GM10248 (cell line): ENCODE measurements at places on chromosomes 16 and 17.

DNA sequence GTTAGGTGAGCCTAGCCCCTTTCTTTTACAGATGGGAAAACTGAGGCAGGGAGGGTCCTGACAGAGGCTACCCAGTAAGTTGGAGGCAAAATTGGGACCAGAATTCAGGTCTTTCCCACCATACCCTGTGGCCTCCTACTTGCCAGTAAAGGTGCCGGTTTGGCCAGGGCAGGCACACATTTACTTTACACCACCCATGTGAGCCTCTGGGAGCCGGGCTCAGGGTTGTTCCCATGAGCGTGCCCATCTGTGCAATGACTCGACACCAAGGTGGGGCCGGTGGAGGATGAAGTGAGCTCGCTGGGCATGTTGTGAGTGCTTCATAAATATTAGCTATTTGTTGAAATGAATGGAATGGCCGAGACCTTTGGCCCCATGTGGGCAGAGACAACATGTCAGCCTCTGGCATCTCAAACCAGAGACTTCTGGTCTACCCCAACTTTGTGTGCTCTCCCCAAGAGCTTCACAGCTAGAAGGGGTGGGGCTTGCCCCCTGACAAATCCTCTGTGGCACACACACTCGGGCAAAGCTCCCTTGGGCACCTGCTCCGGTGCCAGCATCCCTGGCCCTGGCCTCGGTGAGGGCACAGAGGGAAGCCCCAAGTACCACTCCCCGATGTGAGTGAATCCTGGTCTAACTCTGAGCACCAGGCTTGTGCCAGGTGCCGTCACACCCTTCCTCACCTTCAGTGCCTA is 60.1 kb downstream of the SRCIN1 start:
- DNase-seq, result no peak

GRCh38 chr17:77382966-77383612 is 242.3 kb downstream of the SEC14L1 start:
- DNase-seq, result no peak

- DNase-seq, result no peak
Measured at GRCh38 chr16:12016291-12016947, 39.9 kb downstream of the SNX29 start.

DNA sequence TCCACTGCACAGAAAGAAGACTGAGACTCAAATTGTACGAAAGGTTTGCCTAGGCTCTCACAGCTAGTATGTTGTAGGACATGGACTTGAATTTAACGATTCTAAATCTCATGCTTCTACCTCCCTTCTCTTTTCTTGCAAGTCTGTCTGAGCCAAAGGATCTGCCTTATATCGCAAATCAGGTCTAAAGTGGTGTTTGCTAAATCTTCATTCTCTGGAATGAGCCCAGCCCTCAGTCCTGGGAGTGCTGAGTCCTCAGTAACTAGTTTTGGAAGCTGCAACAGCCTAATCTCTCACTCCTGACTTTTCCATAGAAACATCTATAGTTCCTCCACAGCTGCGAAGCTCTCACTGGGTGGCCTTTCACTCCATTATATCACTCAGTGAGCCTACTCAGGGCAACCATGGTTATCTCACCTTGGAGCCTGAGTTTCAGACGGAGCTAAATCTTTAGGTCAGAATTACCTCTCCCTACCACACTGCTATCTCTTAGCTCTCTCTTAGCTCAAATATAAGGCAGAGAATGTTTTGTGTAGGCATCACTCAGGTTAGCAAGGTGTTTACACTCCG is 575.5 kb upstream of the C16orf82 start:
- DNase-seq, result no peak

DNA sequence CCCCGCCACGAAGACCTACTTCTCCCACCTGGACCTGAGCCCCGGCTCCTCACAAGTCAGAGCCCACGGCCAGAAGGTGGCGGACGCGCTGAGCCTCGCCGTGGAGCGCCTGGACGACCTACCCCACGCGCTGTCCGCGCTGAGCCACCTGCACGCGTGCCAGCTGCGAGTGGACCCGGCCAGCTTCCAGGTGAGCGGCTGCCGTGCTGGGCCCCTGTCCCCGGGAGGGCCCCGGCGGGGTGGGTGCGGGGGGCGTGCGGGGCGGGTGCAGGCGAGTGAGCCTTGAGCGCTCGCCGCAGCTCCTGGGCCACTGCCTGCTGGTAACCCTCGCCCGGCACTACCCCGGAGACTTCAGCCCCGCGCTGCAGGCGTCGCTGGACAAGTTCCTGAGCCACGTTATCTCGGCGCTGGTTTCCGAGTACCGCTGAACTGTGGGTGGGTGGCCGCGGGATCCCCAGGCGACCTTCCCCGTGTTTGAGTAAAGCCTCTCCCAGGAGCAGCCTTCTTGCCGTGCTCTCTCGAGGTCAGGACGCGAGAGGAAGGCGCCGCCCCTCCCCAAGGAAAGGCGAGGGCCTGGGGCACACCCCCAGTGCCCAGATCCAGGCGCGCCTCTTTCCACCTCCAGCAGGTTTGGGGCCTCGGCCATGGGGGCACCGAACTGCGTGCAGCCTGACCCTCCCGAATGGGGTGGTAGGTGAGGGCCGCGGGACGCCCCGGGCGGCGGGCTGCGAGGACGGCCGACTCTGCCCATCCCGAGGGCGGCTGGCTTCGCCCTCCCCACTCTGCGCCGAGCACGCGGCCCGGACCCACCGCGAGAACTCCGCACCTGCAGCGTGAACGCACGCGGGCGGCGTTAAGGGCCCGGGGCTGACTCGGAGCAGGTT is 664 bp downstream of the HBQ1 start:
- peak; percentile 93 for DNase-seq

DNA sequence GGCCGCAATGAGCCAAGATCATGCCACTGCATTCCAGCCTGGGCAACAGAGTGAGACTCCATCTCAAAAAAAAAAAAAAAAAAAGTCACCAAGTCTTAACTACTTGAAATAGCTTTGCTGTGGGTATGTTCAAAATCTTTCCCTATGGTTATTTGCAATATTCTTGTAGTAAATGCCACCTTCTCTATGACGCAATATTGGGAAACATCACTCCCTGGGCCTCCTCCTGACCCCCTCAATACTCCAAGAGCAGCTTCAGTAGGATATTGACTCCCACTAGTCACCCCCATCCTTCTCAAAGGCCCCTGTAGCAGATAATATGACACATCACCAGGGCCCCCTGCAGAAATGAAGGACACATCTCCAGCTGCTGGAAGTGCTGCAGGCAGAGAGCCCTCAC is 137.8 kb downstream of the AIPL1 start:
- no peak for DNase-seq

DNA sequence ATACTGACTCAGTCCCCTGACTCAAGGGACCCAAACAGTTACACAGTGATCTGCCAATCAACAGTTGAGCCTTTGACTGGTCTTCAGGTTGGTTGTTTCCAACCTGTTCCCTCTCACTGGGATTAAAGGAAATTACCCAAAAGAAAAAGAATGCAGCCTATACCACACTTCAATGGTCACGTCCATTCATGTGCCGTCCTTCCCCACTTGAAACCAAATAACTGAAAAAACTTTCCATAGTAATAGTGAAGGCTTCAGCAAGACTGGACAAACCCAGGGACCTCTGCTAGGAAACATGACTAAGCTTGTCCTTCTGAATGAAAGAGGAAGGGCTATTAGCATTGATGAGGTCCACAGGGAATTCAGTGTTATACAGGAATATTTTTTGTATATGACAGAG is 30.6 kb downstream of the MRPS23 start:
- DNase-seq, result no peak

DNA sequence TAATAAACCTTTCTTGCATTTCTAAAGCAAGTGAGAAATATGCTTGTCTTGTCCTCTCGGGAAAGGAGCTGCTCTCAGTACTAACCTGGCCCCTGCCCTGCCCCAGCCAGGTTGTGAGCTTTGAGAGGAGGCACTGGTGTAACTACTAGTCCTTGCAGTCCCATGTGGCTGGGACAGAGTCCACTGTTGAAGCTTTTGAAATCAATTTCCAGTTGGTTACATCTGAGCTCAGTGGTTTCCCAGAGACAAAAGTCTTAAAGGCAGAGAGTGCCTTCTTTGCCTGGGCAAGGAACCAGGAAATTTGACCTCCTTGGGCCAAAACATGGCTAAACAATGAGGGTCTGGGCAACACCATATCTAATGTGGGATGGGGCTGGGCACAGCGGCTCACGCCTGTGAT is 48.7 kb downstream of the GSG1L start:
- no peak for DNase-seq

- DNase-seq, result no peak
Measured at GRCh38 chr17:43952351-43952723, 1.4 kb downstream of the PYY start.

DNA sequence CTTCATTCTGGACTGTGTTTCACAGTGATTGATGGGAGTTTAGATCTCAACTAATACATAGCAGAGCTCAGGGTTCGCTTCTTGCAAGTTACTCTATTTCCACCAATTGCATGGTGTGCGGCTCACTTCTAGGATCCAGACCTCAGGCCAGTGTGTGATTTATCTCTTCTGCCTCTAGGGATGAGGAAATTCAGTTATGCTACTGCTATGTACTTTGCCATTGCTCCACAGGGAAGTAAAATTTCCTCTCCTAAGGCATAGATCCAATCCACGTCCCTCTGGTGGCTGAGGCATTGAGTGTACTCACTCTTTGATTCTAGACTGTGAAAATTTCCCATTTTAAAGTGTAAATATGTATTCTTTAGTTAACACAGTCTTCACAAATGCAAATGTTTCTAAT is 214.1 kb downstream of the HS3ST3B1 start:
- DNase-seq, result no peak

DNA sequence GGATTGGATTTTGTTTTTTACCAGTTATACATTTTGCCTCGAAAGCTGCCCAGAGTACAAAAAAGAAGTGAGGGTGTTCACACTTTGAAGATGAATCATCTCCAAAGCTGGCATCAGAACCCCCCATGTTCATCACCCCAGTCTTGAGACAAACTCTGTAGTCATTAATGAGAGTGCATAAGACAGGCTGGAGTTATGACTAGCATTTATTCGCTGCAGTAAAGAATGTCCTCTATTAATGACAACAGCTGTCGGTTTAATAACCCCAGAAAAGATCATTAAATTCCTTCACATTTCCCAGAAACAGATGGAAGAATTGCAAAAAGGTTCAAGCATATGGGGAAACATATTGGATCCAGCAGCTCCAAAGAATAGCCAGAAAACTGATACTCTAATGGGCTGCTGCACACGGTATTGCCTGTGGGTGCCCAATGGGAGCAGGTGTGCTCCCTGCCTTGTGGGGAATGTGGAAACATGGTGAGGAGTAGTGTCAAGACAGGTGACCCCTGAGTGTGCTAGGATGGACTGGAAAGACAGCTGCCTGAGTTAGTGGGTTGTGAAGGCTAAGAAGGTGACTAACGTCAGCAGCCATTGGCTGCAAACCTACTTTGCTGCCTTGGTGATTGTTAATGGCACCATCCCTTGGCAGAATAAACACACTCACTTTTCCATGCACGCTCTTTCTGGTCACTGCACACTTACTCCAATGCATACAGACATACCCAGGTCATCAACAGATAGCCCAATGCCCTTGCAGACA is 81.9 kb downstream of the AIPL1 start:
- no peak for DNase-seq

GRCh38 chr17:70171159-70171558 is 1.8 kb downstream of the KCNJ2 start:
- no peak for DNase-seq

DNA sequence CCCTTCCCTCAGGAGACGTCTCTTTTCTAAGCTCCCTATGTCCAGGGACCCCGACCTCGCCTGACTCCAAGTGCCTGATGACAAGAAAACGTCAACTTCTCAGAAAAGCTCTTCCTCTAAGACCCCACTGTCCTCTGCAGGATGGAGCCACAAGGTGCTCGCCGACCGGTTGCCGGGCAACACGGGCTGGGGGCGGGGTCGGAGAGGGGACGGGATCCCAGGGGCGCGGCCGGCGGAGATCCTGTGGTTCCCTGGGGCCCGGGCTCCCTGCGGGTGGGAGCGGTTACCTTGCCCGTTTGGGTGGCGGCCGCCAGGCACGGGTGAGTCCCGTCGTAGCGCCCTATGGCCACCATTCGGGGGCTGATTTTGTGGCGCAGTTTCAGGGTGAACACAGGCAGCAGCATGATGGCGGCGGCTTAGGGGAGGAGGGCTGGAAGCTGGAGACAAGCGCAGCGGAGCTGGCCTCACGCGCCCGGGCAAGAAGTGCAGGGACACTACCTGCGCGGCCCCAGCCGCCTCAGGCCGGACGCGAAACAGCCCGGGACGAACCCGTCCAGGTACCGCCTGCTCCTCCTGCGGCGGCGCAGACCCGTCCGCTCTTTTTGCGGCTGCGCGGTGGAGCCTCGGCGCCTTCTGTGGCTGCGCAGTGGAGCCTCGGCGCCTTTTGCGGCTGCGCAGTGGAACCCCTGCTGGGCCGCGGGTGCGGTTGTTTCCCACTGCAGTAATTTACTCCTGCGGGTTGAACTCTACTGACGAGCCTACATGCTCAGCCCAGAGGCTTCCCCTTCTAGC is at the start of gene BBS2:
Gene BBS2, minus strand, starts transcription at position 566 of the 792 bp plus-strand sequence. Its CDS starts 162 bp downstream, at position 404.
- DNase-seq, result peak; percentile 94

DNA sequence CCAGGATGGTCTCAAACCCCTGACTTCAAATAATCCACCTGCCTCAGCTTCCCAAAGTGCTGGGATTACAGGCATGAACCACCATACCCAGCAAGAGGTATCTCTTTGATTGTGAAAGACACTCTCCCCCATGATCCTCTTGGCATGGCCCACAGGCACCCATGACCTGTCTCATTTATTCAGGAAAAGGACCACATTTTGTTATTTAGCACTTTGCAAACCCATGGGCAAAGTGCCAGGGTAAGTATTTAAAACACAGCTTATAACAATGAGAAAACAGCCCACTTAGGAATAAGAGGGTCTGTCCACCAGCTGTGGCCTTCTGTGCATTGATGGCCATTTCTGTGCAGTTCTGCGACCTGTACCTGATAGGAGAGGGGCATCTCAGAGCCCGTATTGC is 12.8 kb upstream of the AKTIP start:
- DNase-seq, result no peak

- DNase-seq, result no peak
Measured at GRCh38 chr17:9330611-9331271, 244.9 kb downstream of the STX8 start.

- DNase-seq, result no peak
Measured at GRCh38 chr17:15364615-15365014, 23.2 kb upstream of the TEKT3 start.

DNA sequence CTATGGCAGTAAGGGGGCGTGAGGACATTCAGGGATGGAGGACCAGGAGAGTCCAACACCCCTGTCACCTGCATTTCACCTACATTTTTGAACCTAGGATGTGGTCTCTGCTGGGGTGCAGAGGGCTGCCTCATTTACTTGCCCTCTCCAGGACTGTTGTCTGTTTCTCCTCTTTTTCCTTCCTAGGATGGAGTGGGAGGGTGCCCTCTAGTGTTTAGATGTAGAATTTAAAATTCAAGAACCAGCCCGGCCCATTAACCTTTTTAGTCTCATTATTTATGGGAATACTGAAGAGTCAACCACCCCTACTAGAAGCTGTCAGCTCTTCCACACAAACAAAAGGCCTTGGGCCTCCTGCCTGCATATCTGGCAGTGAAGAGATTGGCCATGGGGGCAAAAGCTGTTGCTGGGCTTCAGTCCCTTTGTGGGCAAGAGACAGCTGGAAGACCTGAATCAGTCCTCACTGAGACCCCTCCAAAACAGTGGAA is 2.5 kb upstream of the STARD3 start:
- DNase-seq, result no peak
